Urothelium cell line (cell line): ENCODE measurements at places on chromosomes 13 and 19.

GRCh38 chr13:48165063-48165462, 67.9 kb upstream of the ITM2B start:
- DNase-seq = no peak

GRCh38 chr19:56966225-56966696, 125.7 kb upstream of the PEG3 start:
- no peak for DNase-seq

DNA sequence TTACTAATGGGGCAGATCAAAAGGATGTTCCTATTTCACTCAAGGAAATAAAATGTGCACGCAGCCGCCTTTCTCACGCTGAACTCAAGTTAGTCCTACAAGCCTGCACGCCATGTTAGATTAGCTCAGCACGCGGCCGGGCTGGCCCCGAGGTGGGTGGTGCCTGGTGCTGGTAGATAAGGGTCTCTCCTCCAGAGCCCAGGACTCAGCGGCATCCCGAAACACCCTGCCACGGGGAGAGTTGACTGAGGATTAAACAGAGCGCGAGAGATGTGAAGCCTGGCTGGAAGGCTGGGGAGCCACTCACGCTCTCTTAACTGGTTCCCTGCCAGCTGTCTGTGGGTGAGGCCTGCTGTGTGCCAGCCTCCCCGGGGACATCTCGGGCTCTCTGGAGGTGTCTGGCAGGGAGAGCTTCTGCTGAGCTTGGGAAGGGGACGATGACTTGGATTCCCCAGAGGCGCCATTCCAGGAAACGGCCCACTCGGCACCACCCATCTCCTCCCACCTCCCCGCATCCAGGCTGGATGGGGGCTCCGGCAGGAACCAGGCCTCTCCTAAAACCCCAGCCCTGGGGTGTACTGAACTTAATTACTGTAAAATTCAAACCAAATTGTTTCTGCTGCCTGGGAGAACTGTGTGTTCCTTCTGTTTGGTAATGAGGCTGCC, 122.2 kb downstream of the KDM4B start:
- no peak for DNase-seq

- no peak for DNase-seq
These were observed 5.6 kb upstream of the SYDE1 start for GRCh38 chr19:15101479-15102082.

- DNase-seq = no peak
These were observed 31.2 kb downstream of the GADD45B start for GRCh38 chr19:2507109-2507508.

- no peak for DNase-seq
These were observed 526.1 kb downstream of the KLF12 start for GRCh38 chr13:73608157-73608516.

DNA sequence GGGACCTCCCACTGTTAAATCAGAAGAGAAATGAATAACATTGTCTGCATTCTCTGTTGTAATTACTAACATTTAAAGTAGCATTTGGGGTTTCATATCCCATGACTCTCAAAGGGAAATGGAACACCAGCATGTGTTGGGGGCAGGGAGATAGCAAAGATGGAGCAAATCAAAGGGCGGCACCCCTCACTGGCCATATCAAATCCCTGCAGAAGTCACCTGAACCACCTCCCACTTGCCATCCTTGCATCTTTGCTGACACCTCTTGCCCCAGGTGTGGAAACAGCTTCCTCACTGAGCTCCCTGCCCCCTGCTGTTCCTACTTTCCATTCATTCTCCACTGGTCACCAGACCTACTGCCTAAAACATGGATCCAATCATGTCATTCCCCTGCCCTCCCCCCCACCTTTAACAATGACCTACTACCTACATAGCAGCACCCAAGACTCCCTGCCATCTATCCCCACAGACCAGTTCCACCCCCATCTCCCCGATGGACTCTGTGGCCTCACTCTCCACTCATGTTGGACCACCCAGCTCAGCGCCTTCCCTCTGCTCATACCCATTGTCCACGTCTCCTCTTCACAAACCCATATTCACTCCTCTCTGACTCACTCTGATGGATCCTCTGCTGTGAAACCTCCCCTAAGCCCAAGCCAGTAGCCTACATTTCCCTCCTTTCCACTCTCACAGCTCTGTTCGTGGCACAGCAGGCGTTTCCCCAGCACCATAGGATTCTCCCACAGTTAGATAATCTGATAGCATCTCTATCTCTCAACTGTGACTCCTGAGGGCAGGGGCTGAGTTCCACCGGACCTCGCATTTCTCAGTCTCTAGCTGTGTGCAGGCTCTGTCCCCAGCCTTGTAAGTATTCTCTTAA, 55.9 kb downstream of the DLEU7 start:
- DNase-seq = no peak

DNA sequence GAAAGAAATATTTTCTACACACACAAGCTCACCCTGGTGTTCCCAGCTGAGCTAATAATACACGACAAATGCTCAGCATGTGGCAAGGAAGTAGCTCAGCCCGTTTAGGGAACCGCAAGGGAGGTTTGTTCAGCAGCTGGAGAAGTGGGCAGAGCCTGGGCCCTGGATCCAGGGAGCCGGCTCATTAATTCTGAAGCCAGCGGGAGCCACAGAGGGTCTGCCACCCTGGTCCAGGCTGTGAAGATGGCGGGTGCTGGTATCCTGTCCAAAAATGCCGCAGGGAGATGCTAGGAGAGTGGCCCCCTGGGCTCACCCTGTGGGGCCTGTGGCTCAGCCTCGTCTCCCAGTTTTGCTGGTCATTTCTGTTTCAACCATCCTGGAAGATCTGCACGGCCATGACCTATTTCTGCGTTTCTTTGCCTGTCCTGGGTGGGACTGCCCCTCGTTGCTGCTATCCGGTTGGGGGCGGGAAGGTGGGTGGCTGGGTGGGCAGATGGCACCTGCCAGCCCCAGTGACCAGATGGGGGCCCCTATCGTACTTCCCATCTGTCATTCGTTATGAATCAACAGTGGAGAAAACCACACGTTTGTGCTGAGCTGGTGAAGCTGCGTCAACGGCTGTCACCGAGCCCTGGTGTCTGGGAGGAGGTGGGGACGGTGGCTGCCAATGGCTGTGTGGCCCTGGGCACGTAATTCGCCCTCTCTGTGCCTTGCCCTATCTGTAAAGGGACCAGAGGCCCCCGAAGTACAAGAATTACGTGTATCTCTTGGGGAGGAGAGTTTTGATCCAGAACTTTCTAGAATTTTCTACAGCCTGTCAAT, 2.7 kb upstream of the GNA15 start:
- no peak for DNase-seq

GRCh38 chr13:105952233-105952972, 583.1 kb downstream of the EFNB2 start:
- no peak for DNase-seq

DNA sequence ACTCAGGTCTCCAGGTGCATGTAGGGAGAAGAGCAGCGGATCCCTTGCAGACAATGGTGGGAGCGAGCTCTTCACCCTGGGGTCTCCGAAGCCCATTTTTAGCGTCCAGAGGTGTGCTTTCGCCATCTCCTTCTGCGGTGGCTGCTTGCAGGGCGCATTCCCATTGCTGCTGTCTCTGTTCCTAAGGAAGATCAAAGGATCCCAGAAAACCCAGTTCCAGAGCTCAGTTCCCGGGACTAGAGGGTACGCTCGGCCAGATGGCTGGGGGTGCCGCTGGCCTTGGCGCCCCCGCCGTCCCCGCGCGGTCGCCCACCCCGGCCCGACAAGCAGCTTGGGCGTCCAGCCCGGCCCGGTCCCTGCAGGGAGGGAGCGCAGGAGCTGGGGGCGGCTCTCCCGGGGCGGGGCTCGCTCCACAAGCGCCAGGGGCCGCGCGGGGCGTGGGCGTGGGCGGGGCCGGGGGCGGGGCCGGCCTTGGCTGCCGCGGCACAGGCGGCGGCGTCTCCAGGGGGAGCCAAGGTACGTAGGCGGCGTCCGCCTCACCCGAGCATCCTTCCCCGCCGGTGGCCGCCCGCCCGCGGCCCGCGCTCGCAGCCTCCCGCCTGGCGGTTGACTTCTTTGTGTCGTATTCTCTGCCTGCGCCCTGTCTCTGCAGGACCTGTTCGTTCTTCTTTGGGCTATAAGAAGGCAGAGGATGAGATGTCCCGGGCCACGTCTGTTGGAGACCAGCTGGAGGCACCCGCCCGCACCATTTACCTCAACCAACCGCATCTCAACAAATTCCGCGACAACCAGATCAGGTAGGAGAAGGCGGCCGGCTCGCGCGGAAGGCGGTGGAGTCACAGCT, 96.8 kb downstream of the ATP8A2 start:
- DNase-seq = peak; percentile 89

GRCh38 chr19:29566496-29567054, 39.5 kb upstream of the POP4 start:
- DNase-seq = no peak

GRCh38 chr13:112844879-112845278, 124.1 kb upstream of the MCF2L start:
- no peak for DNase-seq

DNA sequence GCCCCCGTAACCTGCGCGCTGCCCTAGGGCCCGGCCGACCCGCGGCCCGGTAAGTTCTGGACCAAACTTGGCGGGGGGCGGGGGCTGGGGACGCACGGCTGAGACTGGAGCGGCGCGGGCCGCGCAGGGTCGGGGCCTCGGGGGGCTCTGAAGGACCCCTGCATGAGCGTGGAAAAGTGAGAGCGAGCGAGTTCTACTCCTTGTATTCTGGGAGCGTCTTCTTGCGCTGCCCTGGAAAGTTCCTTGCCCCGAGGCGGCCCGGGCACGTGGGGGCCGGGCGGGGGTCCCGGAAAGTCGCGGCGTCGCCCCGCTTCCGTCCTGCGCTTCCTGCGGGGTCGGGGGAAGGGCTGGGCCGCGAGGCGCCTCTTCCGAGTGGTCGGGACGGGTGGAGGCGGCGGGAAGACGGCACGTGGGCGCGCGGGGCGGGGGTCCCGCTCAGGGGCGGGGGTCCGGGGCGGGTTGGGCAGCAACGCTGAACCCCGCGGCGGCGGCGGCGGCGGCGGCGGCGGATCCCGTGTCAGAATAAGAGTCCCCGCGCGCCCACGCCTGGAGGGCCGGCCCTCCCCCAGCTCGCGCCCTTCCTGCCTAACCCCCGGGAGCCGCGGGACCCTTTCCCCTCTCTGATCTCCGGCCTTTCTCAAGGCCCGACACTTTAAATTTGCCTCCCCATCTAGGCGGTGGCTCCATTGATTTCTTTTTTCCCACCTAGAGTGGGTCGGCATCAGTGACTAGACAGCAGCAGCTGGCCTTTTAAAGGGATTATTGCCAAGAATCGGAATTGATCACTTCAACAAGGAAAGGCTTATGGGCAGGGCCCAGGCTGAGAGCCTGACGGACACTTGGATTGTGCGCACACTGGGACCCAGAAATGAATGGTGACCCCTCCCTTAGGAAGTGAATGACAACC, 749 bp downstream of the GATAD2A start:
- DNase-seq = peak; percentile 29

DNA sequence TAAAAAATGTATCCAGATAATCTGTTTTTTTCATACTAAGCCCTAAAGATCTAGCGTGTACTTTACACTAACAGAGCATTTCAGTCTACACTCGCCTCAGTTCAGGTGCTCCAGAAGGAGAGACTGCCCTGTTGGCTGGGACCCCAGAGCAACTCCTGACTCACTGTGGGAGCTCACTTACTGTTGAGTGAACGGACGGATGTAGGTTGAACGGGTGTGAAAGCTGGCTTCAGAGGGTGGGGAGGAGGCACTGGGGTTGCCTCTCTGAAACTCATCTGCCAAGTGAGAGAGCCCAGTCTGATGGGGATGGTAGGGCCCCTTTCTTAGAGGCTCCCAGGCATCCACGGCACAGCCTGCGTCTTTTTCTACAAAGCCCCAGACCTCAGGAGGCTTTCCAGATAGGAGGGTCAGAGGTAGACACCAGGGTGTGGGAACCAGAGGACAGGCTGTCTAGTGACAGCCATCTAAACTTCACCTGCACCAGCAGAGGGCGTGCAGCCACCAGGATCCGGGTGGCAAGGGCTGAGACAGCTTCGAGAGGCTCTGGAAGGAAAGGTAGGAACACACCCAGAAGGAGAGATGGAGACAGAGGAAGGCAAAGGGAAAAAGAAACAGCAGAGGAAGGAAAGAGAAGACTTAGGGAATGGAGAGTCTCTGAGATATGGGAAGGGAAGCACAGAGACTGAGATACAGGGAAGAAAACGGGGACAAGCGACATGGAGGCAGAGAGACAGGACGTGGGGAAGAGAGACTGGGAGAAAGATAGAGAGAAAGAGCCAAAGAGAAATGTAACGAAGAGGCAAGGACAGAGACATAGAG, 3.7 kb downstream of the KASH5 start:
- peak; percentile 86 for DNase-seq

DNA sequence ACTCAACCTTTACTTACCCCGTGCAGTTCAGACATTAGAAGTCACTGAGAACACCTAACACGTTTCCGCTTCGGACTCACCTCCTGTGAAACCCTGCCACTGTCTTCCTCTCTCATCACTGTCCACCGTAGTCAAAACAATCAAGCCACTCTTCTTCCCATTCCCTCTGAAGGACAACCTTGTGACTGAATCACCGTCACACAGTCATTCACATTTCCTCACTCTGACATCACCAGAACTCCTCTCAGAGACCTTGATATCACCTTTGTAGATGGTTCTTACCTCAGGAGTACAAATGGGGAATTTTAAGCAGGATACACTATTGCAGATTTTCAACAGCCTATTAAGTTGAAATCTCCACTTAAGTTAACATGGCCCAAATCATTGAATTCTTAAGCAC, 1.3 kb upstream of the KBTBD6 start:
- DNase-seq = no peak

GRCh38 chr13:39565036-39565949, 37.7 kb downstream of the LHFPL6 start:
- DNase-seq = peak; percentile 63

GRCh38 chr13:66014771-66015170, 1215.4 kb downstream of the PCDH9 start:
- DNase-seq = no peak

- no peak for DNase-seq
These were observed 3.5 kb downstream of the SMIM24 start for GRCh38 chr19:3476830-3477229.

DNA sequence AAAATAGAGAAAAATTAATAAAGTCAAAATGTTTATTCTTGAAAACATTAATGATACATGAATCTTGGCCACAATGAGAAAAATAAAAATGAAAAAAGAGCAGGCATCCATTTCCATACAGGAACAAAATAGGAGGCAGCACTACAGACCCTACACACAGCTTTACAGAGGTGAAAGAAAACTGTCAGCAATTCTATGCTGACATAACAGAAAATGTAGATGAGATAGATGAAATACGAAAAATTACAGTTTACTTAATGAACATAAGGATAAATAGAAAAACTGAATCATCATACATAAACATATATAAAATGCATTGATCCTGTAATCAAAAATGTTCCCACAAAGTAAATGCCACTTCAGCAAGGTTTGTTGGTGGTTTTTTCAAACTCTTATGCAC, 5.6 kb downstream of the LILRB4 start:
- DNase-seq = no peak
